Stomach (tissue), 19 donors: ENCODE measurements at places on chromosomes 5 and 9. TPM values are rescaled to one million over a fixed set of nuclear protein-coding genes. Genes with fewer than 3 reads are reported as not detected.

SWI5 gene
- not detected for total RNA-seq

CLIC3 gene
- total RNA-seq, result not detected

DNA sequence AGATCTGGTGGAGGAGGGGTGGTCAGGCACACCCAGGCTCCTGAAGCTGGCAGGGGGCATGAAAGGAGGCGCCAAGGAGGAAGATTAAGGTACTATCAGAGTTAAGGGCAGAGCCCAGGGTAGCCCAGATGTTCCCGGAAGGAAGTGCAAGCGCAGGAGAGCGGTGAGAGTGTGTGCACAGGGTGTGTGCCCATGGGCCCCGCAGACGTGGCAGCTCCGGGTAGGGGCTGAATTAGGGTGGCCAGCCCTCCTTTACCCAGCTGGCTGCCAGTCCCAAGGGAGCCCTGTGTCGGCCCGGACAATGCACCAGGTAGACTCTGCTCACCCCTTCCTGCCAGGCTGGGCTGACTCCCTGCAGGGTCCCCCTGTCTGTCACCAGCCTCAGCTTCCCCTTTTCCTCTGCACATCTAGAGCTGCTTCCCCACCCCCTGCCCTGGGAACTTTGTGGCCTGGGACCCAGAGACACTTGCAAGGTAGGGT is at the start of gene SMIM33:
Gene SMIM33 (plus strand): TSS at position 184 of the 480 bp plus-strand sequence. CDS start 118 bp downstream, at position 302.
- no peak within 1 kb of the TSS for H3K27ac ChIP-seq
- no peaks in the 10 kb centered on the region for H3K4me1 ChIP-seq

- no peaks in the 10 kb centered on the region for H3K27me3 ChIP-seq
- H3K36me3 ChIP-seq, result no peaks in the 10 kb centered on the region
- no peak overlapping the region for H3K27ac ChIP-seq
- no peaks in the 10 kb centered on the region for H3K4me1 ChIP-seq
These were observed 458.3 kb downstream of the TLE1 start for GRCh38 chr9:81231011-81231410.

GRCh38 chr5:160802592-160802991 is 49.4 kb downstream of the ATP10B start:
- H3K36me3 ChIP-seq, result no peaks in the 10 kb centered on the region
- no peak overlapping the region for H3K4me3 ChIP-seq
- H3K4me1 ChIP-seq, result peaks cover 5% of the 10 kb centered on the region
- H3K27me3 ChIP-seq, result no peaks in the 10 kb centered on the region
- no peak overlapping the region for H3K27ac ChIP-seq

DNA sequence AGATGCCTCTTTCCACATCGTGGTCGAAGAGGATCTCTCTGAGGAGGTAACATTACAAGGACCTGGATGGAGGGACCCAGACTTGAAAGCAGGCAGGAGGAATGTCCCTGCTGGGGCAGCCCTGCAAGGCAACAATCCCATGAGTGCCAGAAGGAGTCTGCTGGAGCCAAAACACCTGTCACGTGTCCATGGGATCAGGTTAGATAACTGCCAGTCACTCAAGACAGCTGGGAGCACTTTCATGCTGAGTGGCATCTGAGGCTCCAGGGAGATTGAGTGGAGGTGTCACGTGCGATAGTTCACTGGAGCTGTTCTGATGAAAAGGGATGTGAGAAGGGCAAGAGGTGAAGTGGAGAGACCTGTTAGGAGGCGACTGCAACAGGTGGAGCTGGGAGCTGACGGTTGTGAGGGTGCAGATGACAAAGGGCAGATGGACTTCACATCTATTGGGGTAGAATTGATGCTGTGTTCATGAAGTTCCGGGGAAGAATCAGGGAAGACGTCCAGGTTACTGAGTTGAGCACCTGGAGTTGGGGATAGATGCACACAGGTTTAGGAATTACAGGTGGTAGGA is 68.4 kb downstream of the ICE1 start:
- H3K36me3 ChIP-seq, result peaks cover 44% of the 10 kb centered on the region
- H3K27me3 ChIP-seq, result no peaks in the 10 kb centered on the region
- H3K4me3 ChIP-seq, result no peak overlapping the region
- H3K4me1 ChIP-seq, result peaks cover 22% of the 10 kb centered on the region
- no peak overlapping the region for H3K27ac ChIP-seq

GAS1 gene
- total RNA-seq, result 25.4 TPM

GRCh38 chr5:157384971-157385709 is 74.9 kb upstream of the NIPAL4 start:
- peaks cover 14% of the 10 kb centered on the region for H3K4me1 ChIP-seq
- no peaks in the 10 kb centered on the region for H3K27me3 ChIP-seq
- no peak for DNase-seq
- no peaks in the 10 kb centered on the region for H3K36me3 ChIP-seq

GRCh38 chr5:179245031-179245430 is 100.2 kb downstream of the ADAMTS2 start:
- no peak for DNase-seq
- H3K4me3 ChIP-seq, result no peak overlapping the region
- H3K27me3 ChIP-seq, result no peaks in the 10 kb centered on the region
- H3K4me1 ChIP-seq, result no peaks in the 10 kb centered on the region

- H3K27me3 ChIP-seq, result no peaks in the 10 kb centered on the region
- DNase-seq, result no peak
- no peak overlapping the region for H3K27ac ChIP-seq
- no peaks in the 10 kb centered on the region for H3K36me3 ChIP-seq
These were observed 103.1 kb downstream of the KCNIP1 start for GRCh38 chr5:170606941-170607340.

LIX1 gene
- total RNA-seq, result 1.3 TPM
